ENCODE measurements at places on chromosomes 13 and 19.

- no peak for DNase-seq
Observed at GRCh38 chr13:77310161-77310560, 16.7 kb downstream of the MYCBP2 start.

DNA sequence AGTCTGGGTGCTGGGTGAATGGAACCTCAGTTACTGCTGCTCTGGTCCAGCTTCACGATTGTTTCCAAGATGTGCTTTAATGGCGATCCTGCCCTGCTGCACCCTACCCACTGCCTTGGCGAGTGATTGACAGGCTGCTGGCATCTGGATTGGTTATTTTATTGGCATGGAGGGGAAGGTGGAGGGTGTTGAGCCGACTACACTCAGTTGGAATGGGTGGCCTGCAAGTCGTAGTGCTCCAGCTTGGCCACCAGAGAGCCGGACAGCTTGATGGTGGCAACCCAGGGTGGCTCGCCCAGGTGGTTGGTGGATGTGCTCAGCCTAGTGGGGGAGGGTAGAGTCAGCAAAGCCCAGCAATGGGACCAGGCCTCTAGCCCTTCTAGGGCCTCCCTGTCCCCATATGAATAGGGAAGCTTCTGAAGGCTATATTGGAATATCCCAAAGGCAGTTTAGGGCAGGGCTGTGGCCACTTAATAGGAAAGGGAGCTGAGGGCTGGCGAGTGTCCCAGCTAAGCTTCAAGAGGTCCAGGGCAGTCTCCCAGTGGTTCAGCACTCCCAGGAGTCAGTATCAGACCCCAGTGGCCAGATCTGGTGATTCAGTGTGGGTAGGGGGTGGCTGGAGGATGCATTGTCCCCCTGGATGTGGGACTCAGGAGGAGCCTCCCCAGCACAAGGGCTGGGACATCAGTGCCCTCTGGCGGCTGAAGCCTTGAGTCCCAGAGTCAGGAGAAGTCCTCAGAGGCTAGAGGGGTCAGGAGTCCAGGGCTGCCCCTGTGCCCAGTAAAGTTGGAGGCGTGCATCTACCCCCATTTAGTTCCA is 3.4 kb downstream of the GGN start:
- DNase-seq: no peak

- DNase-seq: no peak
Observed at GRCh38 chr13:75803164-75803611, 167.1 kb downstream of the LMO7 start.

GRCh38 chr13:111388851-111389500 is 68.5 kb downstream of the TEX29 start:
- DNase-seq: peak; percentile 6

- DNase-seq: no peak
Observed at GRCh38 chr13:32622827-32623226, 36.6 kb downstream of the PDS5B start.

DNA sequence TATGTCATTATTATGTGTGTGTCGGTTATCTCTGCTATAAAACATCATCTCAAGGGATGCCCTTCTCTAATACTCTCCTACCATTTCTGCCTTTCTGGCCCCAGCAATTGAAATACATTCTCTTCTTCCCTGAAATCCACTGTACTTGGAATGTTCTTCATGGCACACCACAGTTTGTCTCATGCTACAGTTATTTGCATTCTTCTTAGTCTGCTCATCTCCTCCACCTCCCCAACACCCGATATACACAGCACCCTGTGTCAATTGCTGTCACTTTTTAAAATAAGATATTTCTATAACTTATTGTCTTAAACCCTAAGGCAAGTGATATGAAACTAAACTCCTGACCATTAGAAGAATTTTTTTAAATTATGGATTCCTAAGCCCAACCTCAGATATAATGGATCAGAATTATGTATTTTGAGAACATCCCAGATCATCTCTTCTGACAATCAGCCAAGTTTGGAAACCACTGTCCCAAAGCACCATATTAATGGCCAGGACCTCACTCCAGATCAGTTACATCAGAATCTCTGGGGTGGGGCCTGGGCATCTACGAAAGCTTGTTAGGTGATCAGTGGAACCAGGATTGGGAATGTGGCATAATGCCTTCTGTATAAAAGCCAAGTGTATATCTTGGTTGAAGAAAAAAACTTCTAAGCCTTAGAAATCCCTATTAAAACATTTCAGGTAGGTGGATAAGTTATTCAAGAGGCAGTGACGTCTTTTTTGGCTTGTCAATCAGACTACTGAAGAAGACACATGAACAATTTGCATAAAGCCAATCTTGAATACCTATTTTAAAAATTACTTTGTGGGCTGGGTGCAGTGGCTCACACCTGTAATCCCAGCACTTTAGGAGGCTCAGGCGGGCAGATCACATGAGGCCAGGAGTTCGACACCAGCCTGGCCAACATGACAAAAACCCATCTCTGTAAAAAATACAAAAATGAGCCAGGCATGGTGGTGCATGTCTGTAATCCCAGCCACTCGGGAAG is 30.0 kb upstream of the KBTBD7 start:
- DNase-seq: no peak

- peak; percentile 36 for DNase-seq
Observed at GRCh38 chr19:50607874-50608785, 31.6 kb downstream of the SYT3 start.

GRCh38 chr13:48278806-48279205 is 24.7 kb upstream of the RB1 start:
- DNase-seq: no peak

DNA sequence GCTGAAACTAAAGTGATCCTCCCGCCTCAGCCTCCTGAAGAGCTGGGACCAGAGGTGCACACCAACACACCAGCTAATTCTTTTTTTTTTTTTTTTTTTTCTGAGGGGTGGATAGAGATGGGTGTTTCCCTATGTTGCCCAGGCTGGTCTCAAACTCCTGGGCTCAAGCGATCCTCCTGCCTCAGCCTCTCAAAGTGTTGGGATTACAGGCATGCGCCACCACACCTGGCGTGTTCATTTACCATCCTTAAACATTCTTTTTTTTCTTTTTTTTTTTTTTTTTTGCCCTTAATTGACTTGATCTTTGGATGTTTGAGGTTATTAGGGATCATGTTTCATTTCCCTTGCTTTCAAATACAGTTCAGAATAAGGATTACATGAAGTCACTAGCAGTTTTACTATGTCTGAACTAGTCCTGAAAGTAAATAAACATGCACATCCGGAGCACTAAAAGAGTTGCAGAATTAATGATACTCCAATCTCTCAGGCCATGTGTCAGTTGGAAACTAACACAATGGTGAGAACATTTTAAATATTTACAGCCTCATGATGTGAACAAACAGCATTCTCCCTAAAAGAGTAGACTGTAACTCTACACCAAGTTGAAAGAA is 10.2 kb downstream of the UTP14C start:
- no peak for DNase-seq

GRCh38 chr19:32550666-32551065 is 30.3 kb upstream of the PDCD5 start:
- DNase-seq: no peak

DNA sequence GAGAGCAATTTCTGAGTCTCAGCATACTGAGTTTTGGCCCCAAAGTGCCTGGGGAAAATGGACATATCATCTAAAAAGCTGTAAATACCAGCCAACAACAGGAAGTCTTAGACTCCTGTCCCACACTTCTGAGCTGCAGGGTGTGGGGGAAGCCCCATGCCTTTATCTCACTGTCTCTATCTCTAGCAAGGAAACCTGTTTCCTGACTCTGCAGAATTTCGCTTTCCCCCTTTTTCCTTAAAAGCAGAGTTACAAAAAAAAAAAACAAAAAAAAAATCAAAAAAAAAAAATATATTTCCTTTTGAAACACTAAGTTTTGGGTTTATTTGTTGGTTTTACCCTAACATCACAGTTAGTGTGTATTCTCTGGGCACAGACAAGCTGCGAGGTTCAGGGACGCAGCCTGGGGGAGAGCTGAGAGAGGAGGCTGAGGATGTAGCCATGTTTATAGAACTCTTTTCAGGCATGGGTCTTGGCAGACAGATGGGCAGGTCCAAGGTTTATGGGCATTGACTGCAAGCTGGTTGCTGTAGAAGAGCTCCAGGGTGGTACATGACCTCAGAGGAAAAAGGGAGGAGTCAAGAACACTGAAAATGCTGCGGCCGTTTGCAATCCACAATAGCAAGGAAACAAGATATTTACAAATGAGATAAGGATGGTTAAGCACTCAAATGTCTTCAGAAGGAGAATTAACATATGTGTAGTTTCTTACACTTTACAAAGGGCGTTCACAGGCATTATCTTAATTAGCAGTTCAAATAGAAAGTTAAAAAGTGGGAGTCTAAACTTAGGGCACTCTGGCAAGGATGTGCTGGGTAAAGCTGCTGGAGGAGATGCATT is 4.9 kb downstream of the MBNL2 start:
- DNase-seq: peak; percentile 18

DNA sequence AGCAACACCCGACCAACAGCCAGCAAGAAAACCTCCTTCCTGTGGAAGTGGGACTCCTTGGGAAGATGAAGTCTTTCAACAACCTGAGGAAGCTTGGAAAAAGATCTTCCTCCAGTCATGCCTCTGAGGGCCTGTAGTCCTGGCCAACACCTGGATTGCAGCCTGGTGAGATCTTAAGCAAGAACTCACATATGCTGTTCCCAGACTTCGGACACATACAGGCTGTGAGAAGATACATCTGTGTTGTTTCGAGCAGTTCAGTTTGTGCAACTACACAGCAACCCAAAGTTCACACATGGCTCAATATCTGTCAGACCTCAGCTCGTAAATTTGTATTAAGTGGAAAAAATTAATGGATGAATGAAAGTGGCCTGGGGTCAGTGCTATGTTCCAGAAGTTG is 65.1 kb upstream of the UBAC2 start:
- no peak for DNase-seq

- DNase-seq: no peak
Observed at GRCh38 chr13:109672545-109672944, 113.8 kb downstream of the IRS2 start.

DNA sequence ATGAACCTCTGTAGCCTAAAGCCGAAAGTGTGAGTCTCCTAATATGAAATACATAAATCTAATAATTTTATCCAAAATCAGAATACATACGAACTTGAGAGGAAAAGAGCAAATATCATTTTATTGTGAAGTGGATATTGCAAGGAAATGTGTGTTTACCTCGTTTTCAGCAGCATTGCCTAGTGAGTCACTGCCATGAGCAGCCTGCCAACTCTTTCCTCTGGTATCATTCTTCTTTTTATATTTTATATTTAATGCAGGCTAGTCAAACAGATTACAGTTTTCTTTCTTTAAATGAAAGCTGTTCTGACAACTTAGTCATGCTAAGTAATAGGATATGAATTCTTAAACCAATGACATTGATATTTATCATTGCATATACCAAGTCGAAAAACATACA is 44.2 kb downstream of the EDNRB start:
- DNase-seq: no peak

DNA sequence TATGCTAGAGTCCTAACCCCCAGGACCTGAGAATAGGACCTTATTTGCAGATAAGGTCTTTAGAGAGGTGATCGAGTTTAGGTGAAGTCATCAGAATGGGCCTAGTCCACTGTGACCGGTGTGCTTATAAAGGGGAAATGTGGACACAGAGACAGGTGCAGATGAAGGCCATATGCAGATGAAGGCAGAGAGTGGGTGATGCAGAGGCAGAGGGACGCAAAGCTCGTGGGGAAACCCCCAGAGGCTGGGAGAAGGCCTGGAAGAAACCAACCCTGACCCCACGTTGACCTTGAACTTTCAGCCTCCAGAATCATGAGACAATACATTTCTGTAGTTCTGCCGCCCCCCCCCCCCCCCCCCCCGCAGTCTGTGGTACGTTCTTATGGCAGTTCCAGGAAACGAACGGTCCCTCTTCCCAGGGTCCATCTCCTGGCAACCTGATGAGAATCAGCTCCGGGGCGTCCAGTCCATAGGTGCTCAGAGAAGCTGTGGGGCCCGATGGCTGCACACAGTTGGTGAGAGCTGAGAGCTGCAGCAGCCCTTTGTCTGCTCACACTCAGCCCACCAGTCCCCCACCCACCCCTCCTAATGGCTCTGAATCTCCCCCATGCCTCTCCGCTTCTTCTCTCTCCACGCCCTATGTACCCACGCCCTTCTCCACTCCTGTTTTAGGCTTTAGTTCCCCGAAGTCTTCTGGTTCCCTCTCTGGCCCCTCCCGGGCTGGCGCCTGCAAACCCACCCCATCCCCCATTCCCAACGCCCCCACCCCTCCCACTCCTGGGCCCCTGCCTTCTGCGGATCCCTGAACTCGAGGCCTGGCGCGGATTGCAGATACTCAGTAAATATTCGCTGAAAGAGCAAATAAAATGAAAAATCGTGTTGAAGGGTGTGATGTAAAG is 218.3 kb upstream of the MAB21L1 start:
- no peak for DNase-seq

DNA sequence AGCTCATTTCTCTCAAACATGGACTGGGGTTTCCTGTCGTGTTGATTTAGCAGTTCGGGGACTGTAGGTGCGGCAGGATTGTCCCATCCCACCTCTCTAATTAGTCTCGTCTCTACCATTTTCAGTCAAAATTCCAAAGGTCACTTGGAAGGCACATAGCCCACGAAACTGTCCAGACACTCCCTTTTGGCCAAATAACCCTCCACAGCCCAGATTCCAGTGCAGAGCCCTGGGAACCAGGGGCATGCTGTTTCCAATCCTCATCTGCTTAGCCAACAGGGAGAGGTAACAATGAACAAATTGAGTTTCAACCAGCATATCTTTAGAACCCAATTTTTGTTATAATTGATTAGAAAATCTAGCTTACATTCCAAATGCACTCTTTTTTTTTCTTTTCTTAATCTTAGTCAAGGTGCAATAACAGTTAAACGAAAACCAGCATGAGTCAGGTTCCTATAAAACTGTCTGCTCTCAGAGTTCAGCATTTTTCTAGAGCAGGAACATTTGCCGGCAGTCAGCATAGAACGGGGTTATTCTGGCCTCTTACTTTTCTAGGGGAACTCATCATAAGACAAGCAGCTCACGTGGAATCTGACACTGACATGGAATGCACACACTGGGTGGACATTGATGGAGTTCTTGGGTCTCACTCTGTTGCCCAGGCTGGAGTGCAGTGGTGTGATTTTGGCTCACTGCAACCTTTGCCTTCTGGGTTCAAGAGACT is 14.4 kb upstream of the CEBPA start:
- no peak for DNase-seq

GRCh38 chr19:12703046-12703445 is 6.6 kb upstream of the FBXW9 start:
- no peak for DNase-seq

GRCh38 chr13:95480791-95481780 is 71.4 kb upstream of the CLDN10 start:
- DNase-seq: no peak

- DNase-seq: no peak
Observed at GRCh38 chr19:51020988-51021651, 1.6 kb upstream of the KLK10 start.
